Mesothelial cell of epicardium (in vitro differentiated cells): ENCODE measurements at places on chromosomes 11 and 22. TPM values are rescaled to one million over a fixed set of nuclear protein-coding genes. Genes with fewer than 3 reads are reported as not detected.

GNG3 gene
- total RNA-seq: 0.60 to 1.5 TPM (median 0.97 TPM) in 3 replicates

UBE2L6 gene
- 35.5 to 41.4 TPM (median 39.2 TPM) in 3 replicates for total RNA-seq

ADORA2A gene
- 8.3 to 10.8 TPM (median 9.4 TPM) in 3 replicates for total RNA-seq

SAMM50 gene
- total RNA-seq: 44.1 to 44.9 TPM (median 44.8 TPM) in 3 replicates

OVOL1 gene
- total RNA-seq: 3.9 to 4.7 TPM (median 4.3 TPM) in 3 replicates

STX3 gene
- 19.0 to 24.2 TPM (median 21.1 TPM) in 3 replicates for total RNA-seq

LARGE2 gene
- 5.0 to 6.0 TPM (median 5.2 TPM) in 3 replicates for total RNA-seq

LRRC4C gene
- 16.5 to 17.6 TPM (median 16.9 TPM) in 3 replicates for total RNA-seq

FGF3 gene
- total RNA-seq: not detected in 3 replicates

CYP2R1 gene
- 12.8 to 15.5 TPM (median 13.8 TPM) in 3 replicates for total RNA-seq

OLFML1 gene
- 45.3 to 47.7 TPM (median 45.6 TPM) in 3 replicates for total RNA-seq

SLC35C1 gene
- total RNA-seq: 13.2 to 14.6 TPM (median 14.5 TPM) in 3 replicates
